ENCODE measurements at places on chromosomes 6 and 20.

- no peak for DNase-seq
Measured at GRCh38 chr20:10356628-10357027, 77.4 kb downstream of the MKKS start.

DNA sequence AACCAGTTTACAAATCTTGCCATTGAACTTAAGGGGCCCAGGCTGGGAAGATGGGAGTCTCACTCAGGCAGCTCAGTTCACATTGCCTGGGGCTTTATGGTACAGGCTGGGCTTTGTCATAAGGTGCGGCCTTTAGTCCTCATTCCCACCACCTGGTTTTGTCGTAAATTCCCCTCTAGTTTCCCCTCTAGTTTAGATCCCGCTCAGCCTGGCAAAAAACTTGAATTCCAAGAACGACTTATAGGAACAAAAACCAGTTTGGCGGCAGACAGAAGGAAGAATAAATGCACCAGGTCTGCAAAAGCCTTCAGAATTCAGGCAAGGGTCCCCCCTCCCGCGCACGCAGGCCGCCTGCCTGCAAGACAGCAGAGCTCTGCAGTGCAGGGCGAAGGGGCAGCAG lies 4.1 kb downstream of the BMP7 start:
- DNase-seq, result no peak

- no peak for DNase-seq
Measured at GRCh38 chr20:47724396-47724795, 60.9 kb downstream of the SULF2 start.

DNA sequence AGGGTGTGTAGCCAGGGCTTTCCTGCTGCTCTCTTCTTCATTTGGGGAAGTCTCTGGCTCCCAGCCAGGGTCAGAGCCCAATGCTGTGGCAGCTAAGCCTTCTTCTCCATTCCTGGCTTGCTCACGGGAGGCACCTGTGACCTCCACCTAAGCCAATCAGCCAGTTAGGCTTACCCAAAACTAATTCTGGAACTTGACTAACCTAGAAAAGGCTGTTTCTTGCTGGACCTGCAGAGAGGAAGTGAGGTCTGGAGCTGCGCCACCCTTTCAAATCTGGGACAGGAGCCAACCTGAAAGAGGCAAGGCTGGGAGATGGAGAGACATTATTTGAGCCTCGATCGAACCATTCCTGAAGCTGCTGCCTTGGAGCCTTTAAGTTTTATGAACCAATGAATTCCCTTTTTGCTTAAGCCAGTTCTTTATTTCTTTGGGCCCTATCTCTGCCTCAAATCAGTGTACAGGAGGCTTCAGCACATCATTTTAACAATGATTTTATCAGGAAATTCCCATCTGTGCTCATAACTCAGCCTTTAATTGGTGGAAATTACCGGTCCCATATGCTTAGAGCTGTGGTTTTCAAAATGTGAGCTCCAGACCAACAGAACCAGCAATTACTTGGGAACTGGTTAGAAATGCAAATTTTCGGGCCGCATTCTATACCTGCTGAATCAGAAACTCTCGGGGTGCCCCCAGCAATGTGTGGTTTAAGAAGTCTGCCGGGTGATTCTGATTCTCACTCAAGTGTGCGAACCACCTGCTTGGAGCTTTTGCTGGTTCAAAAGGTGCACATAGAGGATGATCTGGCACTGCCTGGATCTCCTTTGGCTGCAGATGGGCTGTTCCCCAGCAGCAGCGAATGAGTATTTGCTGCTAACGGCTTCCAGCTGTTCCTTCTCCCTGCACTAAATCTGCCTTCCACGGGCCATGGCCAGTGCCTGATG lies 97.4 kb upstream of the RNF24 start:
- no peak for DNase-seq

DNA sequence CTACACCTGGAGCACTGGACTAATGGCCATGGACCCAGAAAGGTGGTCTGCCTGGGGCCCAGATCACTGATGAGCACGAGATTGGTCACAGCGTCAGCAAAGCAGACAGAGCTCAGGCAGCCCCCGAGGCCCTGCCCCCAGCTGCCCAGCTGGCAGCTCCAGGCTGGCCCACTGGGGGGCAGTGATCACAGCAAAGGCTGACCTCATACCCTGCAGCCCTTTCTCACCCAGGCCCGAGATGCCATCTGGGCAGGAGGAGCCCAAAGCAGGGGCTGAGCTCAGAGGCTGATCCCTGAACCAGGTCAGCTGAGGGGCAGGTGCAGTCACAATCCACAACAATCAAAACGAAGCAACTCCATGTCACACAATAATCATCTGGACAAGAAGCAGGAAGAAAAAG lies 4.1 kb downstream of the MAP1LC3A start:
- no peak for DNase-seq
